MG63 (cell line): ENCODE measurements at places on chromosomes 5 and 9.

GRCh38 chr5:10213316-10213715, 36.4 kb downstream of the ATPSCKMT start:
- DNase-seq: no peak

DNA sequence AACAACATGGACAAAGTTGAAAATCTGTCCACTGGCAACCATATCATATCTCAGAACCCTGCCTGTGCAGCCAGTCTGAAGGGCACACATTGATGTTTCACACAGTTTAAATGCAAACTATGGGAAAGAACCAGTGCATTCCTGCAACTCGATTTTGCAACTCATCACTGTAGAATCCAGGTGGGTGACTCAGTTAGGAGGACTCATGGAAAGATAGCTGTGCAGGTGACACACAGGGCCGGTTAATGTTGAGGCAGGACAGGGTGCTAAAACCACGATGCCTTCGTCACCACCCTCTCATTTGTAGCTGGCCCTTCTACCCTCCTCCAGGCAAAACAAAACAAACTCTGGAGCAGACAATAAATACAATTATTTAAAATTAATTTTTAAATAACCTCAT, 62.8 kb downstream of the TLE1 start:
- DNase-seq: no peak

DNA sequence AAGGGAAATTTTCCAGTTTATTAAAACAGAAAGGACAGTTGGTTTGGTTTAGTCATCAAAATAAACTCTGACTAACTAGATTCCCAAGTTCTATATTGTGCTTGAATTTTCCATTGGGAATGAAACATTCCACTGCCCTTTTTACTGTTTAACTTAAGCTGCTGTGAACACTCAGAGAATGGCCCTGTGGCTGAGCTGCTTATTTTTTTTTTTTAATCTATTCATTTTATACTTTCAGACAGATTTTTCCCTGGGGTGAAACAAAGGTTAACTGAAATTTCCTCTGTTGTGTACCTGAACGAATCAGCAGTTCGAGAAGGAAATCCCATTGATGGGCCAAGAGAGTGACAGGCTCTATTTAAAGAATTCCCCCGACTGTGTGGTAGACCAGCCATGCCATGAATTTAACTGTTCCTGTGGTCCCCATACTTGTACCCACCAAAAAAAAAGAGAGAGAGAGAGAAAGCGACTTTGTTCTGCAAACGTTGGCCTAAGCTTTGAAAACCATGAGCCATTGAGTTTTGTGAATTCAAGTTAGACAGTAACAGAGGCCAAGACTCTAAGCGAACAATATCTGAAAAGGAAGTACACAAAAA, 138.7 kb upstream of the GRHPR start:
- no peak for DNase-seq

GRCh38 chr5:152649609-152650008, 244.5 kb upstream of the NMUR2 start:
- DNase-seq: no peak

- DNase-seq: no peak
Observed at GRCh38 chr5:145068721-145069120, 766.4 kb downstream of the PRELID2 start.

DNA sequence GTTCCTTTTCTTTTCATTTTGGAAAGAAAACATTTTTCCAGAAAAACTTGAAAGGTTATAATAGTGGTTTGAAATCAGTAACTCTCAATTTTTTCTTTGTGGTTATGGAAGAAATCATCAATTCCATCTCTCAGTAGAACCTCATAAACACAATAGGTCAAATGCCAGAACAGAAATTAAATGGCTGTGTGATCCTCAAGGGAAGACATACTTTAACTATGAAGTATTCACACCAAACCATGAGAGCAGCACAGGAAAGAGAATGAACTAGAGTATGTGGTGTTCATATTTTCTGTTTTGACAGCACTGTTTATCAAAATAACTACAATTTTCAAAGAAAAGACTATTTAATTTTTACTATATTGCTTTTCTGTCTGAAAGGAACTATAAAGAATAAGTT, 29.7 kb upstream of the EFNA5 start:
- no peak for DNase-seq
